ENCODE measurements at places on chromosomes 4 and X. TPM values are rescaled to one million over a fixed set of nuclear protein-coding genes. Genes with fewer than 3 reads are reported as not detected.

TEX28 gene
- 0.61 TPM for total RNA-seq

SSX7 gene
- total RNA-seq: not detected

SGCB gene
- total RNA-seq: 0.68 TPM

DNA sequence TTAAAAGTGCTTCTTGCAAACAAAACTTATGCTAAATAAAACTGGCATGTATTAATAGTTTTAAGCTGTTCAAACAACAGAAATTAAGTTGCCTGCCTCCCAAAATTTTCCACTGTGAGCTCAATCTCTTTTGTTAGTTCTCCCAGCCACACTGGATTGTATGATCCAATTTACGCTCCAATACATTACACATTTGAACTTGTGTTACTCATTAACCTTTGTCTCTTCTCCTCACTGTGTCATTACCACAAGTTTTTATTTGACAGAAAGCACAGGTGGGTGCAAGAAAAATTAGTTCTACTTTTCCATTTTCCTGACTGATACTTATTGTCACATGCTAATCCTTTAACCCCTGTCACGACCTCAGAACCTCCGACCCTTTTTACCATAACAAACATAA is 55.5 kb downstream of the SHISA3 start:
- DNase-seq: no peak

- no peak for DNase-seq
These were observed 129.8 kb downstream of the SLC7A11 start for GRCh38 chr4:138112389-138112788.

DNA sequence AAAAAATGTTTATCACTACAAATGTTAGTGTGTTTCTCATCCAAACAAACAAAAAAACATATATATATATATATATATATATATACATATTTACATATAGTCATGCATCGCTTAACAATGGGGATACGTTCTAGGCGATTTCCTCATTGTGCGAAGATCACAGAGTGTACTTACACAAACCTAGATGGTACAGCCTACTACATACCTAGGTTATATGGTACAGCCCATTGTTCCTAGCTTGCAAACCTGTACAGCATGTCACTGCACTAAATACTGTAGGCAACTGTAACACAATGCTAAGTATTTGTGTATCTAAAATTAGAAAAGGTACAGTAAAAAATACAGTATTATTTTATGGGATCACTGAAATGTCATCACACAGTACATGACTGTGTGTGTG is 16.4 kb upstream of the TMSB4X start:
- DNase-seq: no peak

GRCh38 chrX:135489542-135489941 is 30.9 kb upstream of the INTS6L start:
- no peak for DNase-seq

Data from natural killer cell (primary cell).